ENCODE measurements at places on chromosomes 6 and 20.

DNA sequence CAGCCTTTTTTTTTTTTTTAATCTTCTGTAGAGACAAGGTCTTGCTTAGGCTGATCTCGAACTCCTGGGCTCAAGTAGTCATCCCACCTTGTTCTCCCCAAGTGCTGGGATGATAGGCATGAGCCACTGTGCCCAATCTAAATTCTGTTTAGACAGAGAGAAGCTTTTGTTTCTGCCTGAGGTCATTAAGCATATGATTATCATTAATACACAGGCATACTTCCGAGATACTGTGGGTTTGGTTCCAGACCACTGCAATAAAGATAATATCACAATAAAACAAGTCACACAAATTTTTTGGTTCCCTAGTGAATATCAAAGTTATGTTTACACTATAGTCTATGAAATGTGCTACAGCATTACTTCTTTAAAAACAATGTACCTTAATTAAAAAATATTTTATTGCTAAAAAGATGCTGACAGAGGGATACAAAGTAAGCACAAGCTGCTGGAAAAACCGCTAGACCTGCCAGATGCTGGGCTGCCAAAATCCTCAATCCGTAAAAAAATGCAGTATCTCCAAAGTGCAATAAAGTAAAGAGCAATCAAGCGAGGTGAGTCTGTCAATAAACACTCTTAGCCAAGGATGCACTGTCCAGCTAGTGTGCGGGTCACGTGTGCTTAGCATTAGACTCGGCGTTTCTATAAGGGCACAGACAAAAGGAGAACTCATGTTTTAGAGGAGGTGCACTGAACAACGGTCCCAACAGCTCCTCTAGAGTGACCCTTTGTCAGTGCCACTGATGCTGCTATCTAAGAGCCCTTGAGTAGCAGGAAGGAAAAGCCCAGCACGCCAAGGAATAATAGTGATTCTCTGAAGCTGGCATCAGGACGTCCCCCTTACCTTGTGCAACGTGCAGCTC, 16.1 kb downstream of the TXNDC5 start:
- DNase-seq = no peak

GRCh38 chr6:499617-500016, 108.1 kb downstream of the IRF4 start:
- DNase-seq = no peak

- no peak for DNase-seq
These were observed 420.4 kb downstream of the CDH26 start for GRCh38 chr20:60378620-60379019.

- no peak for DNase-seq
These were observed 129.2 kb downstream of the PDSS2 start for GRCh38 chr6:107330168-107330567.

DNA sequence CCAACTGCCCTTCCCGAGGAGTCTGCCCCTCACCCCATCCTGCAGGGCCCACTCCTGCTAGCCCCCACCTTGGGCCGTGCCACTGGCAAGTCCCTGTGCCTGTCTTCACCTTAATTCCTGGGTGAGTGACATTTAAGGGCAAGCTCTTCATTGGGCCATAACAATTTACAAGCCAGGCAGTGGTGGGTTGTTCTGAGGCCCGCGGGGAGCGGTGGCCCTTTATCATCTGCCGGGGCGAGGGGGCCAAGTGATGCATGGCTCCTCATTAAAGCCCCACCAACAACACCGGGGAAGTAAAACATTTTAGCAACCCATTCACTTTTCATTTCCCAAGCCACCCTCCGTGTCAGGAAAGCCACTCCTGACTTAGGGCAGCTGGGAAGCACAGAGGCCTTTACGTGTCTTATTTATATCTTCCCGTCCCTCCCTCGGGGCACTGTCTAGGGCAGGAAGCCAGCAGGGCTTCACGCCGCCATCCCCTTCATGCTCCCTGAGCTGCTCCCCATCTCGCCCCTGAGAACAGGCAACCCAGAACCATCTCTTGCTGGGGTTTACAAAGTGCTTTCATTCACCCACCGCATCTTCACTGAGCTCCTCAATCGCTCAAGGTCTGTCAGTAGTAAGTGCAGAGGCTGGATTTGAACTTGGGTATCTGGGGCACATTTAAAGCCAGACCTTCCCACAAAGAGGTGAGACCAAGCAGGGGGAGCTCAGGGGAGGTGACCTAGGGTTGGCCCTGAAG, 55.5 kb upstream of the CCDC167 start:
- no peak for DNase-seq

DNA sequence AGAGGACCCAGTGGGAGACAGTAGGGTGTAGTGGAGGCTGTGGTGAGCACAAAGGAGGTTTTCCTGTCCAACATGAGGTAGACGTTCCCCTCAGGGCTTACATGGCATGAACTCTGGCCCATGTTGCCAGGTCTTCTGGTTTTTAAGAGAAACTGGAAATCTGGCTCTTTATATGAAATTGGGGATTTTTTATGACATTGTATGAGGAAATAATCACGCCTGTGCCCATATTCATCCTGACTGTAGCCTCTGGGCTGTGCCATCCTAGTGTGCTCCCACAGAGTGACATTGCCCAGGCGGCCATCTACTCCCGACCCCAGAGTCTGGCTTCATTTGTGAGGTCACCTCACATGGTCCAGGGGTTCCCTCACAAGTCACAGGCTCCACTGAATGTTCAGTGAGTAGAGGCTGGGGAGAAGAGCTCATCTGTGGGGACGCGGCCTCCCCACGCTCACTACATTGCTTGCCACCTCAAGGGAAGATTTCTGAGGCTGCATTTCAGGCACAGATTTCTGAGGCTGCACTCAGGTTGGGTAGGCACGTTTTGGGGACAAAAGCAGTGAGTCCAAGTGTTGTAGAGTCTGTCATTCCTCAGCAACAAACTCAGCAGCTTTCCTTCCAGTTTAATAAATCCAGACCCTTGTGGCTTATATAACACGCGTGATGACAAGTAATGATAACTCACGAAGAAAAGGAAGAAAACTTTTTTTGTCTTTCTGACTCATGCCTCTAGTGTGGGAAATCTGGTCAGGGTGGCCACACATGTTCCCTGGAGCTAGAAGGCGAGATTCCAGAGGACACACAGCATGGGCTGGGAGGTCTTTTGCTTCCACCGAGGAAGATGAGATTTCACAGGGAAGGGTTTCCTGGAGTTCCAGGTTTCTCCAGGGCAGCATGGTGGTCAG, 41.7 kb downstream of the SLC24A3 start:
- no peak for DNase-seq

GRCh38 chr6:63690221-63690620, 54.6 kb downstream of the PHF3 start:
- DNase-seq = no peak

GRCh38 chr6:124604719-124605118, 357.5 kb upstream of the RNF217 start:
- no peak for DNase-seq

DNA sequence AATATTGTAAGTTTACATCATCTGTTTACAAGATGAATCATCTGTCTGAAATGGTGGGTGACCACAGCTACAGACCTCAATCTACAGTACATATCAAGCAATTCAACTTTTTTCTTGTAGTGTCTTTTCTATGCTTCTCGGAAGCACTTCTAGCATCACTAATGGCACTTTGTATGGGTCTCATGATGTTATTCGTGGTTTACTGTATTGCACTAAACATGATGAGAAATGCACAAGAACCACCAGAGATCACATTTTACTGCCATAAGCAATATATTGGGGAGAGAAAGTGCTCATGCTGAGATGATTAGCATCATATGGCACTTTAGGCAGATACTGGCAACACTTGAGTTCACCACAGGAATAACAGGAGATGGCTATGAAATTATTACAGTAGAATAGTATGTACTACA, 15.4 kb upstream of the BTBD3 start:
- no peak for DNase-seq

GRCh38 chr6:145813285-145814034, 1.1 kb downstream of the FBXO30 start:
- DNase-seq = no peak

DNA sequence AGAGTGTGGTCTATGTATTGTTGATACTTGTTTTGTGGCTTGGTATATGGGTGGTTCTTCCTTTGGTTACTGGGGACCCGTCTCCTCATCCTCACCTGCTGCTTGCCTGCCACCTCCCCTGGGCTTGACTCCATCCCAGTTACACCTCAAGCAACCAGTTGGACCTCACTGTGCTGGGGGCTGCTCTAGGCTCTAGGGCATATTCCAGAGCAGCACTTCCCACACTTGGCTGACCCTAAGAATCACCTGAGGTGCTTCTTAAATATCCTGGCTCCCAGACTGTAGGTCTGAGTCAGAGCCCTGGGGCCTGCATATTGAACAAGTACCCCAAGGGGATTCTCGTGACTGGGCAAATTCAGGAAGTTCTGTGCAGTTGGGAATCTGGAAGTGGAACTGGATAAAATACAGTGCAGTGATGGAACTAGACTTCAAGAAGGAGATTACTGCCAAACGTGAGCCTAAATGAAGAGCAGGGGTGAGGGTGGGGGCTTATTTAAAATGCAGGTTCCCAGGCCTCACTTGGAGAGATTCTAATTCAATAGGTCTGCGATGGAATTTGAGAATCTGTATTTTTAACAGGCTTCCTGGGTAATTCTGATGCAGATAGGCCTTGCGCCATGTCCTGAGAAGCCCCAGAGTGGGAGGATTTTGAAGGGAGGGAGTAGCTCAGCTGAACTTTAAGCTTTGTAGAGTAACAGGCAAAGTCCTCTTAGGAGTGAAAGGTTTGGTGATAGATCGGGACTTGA, 7.6 kb downstream of the SPATS1 start:
- no peak for DNase-seq

DNA sequence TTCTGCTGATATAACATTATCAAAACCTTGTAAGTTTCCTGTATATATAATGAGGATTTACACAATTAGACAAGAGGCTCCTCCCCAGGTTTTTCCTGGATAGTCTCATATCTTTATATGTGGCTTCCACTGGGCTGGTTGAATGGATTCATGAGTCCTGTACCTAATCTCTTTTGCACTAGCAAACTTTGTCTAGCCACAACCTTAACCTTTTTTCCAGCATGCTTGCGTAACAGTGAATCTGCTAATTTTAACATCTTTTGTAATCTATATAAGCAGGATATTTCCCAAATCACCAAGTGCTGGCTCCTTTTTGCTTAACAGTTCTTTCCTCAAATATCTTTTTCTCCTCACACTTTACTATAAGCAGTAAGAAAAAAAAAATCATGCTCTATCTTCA, 153.6 kb downstream of the COL21A1 start:
- no peak for DNase-seq

DNA sequence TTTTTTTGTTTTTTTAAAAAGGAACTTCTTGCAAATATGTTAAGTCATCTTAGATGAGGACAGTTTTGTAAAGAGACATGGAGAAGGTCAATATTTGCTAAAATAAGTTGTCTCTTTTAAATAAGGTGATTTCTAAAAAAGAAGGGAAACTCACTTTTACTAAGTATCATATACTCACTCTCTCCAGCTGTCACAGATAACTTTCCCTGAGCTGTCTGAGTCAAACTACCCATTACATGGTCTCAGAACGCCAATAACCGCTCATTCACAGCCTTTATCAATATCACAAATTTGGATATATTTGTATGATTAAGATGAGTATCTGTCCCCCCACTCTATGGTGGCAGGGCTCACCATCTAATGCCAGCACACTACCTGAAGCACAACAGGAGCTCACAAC, 47.6 kb downstream of the IPCEF1 start:
- no peak for DNase-seq

GRCh38 chr6:136932599-136932998, 10.5 kb downstream of the SLC35D3 start:
- DNase-seq = no peak

DNA sequence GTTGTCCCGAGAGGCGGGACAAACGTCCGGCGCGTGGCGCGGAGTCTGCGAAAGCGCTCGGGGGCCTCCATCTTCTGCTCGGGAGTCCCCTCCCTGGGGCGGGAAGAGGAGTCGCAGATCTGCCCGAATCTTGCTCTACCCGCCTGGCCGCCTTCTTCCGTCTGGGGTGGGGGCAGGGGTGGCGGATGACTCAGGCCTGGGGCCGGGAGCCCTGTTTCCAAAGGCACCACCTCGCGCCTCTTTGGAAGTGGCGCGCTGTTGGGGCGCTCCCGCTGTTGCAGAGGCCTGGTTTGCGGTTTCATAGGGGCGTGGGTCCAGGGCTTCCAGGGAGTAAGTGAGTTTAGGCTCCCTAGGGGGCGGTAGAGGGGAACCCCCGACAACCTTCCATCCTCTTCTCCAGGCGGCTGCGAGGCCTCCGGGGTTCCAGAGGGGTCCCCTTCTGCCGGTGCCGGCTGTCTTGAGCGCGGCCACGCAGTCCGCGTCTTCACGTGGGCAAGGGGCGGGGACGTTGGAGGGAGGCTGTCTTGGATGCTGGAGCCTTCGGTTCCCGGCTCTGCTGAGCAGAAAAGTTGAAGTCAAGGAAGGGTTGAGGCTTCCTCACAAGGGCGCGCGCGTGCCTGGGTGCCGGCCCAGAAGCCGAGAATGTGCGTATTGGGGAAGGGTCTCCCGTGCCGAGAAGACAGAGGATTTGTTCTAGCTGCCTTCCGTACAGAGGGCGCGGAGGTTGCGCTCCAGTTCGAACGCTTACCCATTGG, 2.6 kb upstream of the TFAP2C start:
- no peak for DNase-seq

DNA sequence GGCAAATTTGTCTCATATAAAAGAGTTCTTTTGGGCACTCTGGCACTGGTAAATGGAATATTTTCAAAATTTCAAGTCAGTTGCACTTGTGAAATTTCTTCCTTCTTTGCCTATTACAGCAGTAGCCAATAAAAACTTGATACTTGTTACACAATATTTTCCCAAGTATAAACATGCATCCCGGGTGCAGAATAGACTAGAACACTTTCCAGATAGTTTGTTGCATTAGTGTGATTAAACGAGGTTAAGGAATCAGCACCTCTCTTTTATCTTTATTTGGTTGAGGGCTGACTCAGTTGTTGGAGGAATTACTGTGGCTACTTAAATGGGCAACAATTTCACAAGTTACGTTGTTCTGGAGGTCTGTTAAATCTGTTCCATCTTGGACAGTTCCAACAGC, 467.5 kb downstream of the CDKAL1 start:
- DNase-seq = no peak

- no peak for DNase-seq
These were observed 34.9 kb upstream of the GTSF1L start for GRCh38 chr20:43761386-43762340.

DNA sequence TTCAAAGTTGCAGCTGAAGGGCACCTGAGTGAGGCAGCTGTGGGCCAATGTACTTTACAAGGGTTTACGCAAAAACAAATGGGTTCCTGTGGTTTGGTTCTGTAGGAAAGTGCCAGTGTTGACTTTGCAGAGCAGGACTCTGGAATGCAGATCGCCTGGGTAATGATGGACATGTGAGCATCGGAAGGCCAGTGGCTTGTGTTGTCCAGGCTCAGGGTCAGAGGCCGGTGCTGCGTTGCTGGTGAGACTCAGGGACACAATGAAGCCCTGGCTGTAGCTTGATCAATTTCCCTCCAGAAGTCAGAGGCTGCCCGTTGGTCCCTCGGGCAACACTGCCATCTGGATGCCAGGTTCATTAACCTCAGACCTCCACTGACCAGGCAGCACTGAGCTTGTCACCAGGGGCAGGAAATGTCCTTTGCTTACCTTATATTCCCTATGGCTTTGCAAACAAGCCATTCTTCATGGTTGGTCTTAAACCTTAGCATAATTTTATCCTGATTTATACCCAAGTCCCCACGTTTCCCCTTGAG, 753.4 kb downstream of the QKI start:
- no peak for DNase-seq

- DNase-seq = no peak
These were observed 49.1 kb downstream of the AKAP12 start for GRCh38 chr6:151288712-151289398.

- DNase-seq = no peak
These were observed 13.0 kb downstream of the DYNLT2 start for GRCh38 chr6:169738204-169738975.

Measured in stimulated activated CD8-positive, alpha-beta memory T cell treated with anti-CD3 and anti-CD28 coated beads, Interleukin-7, amount 100 ng/mL, for 4 hours (primary cell).